ENCODE measurements at places on chromosomes 4 and X.

DNA sequence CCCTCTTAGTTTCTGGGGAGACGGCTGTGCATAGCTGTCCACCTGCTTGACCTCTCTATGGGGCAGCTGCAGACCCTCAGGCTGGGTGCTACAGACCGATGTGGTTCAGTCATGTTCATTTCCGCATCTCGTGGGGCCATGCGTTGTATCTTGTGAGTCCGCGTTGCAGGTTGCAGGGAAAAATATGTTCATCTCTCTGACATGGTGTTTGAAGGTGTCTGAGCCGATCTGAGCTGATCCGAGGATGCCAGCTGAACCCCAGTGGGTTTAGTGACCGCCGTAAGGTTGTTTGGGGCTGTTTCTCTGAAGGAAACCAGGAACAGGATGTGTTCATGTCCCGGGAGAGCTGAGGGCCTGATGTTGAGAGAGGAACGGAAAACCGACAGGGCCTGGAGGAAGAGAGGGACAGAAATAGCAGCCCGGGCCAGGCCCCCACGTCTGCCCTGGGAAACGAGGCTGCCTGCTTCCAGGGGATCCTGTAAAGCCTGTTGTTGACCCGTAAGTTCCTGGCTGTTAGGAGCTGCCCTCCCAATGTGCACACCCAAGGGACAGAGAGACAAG, 9.8 kb upstream of the P2RY8 start:
- no peak for DNase-seq

DNA sequence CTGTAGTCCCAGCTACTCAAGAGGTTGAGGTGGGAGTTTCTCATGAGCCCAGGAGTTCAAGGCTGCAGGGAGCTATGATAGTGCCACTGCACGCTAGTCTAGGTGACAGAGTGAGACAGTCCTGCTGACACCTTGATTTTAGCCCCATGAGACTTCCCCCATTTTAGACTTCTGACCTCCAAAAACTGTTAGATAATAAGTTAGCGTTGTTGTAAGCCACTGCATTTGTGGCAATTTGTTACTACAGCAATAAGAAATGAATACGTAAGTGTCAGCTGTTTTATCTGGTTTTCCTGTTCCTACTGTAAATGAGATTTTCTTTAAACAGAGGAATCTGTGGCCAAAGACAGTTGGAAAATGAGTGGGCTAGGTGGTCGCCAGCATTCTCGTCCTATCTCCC, 83.9 kb downstream of the ARHGAP10 start:
- DNase-seq: no peak

DNA sequence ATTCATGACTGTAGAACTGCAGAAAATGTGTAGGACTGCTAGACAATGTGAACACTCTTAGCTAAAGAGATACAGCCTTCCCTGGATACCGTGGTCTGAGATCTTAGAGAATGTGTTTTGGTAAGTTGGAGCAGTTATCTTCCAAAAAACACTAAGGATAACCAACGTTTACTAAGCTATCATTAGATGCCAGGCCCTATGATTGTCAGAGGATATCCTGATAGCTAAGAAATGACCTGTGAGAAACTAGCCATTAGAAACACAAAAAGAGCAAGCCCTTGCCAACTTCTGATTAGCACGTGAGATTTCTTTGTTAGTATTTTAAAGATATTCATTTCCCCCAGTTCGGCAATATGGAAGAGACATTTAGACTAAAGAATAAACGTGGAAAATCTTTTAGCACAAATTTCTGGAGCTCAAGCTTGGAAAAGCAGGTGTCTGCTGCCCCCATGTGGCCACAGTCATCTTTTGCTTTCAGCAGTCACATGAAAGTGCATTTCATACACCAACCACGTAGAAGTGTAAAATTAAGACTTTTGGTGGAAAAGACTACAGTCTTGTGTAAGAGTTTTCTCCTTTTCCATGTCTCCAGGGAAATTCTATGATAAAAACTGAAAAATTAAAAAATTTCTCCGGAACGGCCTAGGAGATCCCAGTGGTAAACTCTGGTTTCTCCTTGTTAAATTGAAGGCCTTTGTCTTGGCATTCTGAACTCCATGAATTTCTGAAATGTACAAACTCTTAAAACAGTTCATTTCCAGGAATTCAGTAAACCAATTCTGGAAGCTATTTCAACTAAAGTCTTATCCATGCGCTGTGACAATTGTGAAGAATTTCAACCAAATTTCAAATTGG, 136.4 kb downstream of the ZNF674 start:
- peak; percentile 49 for DNase-seq

GRCh38 chr4:8348071-8348470, 78.5 kb downstream of the HTRA3 start:
- no peak for DNase-seq

- no peak for DNase-seq
These were observed 172.0 kb downstream of the PTTG2 start for GRCh38 chr4:38132107-38132673.

DNA sequence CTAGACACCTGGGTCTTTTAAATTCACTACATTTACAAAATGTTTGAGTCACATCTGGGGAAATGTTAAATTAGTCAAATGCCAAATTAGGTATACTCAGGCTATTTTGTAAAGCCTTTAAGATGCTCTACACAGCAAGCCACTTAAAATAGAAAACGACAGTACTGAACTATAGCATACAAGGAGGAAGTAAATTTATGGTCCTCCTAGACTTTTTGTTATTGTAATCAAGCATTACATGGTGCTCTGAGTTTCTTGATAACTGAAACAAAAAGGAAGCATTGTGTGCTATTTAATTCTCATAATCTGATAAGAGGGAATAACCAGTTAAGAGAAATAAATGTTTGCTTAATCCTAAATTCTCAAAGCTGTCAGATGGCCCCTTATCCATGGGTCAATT, 46.2 kb downstream of the SLC9A7 start:
- no peak for DNase-seq
